ENCODE measurements at places on chromosomes 3 and 15.
A peak's percentile ranks its signal among the peaks of the same experiment; 100 is the strongest.

DNA sequence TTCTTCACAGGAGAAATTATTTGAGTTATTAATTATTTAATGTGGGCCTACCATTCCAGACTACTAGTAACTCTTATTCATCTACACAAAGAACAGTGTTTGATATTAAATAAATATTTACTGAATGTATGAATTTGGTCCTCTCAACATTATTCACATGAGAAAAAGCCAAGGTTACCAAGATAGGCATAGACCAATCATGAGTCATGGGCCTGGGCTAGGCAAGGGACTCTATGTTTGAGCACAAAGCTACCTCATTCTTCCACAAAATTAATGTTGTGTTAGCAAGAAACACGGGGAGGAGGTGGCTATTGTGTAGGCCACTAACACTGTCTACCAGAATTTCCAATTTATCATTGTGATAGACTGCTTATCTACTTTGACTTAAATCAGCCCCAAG lies 115.7 kb downstream of the SERPINI1 start:
- DNase-seq: peak; percentile 38

GRCh38 chr15:36356466-36356865 lies 223.0 kb upstream of the CDIN1 start:
- DNase-seq: peak; percentile 34

DNA sequence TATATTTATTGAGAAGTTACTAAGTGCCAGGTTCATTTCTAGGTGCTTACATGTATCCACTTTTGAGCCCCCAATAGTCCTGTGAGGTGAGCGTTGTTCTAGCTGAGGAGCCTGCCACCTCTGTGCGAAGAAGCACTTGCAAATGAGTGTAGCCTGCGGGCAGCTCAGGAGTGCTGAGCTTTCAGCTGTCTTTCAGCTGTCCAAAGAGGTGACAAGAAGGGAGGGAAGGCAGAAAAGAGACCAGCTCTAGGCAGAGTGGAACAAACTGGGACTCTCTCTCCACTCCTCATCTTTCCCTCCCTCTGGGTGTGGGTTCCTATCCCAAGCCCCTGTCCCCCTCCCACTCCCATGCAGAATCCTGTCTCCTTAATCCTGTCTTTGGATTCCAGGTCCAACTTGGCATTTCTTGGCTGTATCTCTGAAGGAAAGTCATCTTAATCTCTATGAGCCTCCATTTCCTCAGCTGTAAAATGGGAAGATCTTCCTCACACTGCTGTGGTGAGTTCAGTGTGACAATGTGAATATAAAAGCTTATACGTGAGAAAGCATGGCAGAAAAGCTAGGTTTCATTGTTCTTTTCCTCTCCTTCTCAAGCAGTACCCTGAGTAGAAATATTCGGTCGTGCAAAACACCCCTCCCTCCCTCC lies 6.7 kb upstream of the SRP14 start:
- no peak for DNase-seq

DNA sequence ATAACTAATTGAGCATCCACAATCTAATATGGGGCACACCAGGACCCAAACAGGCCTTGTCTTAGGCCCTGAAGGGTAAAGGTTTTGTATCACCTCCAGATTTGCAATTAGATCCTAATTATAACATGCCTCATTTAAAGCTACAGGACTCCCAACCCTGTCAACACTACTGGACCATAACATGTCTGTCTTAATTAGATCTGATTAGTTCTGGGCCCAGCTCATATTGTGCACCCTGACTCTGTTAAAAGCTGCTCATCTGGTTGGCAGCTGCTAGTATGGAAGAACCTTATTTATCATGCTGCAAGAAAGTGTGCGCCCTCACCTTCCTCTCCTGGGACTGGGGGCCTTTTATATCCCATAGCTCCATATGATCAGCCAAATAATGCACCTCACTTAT lies 457.8 kb downstream of the ROBO1 start:
- DNase-seq: no peak

DNA sequence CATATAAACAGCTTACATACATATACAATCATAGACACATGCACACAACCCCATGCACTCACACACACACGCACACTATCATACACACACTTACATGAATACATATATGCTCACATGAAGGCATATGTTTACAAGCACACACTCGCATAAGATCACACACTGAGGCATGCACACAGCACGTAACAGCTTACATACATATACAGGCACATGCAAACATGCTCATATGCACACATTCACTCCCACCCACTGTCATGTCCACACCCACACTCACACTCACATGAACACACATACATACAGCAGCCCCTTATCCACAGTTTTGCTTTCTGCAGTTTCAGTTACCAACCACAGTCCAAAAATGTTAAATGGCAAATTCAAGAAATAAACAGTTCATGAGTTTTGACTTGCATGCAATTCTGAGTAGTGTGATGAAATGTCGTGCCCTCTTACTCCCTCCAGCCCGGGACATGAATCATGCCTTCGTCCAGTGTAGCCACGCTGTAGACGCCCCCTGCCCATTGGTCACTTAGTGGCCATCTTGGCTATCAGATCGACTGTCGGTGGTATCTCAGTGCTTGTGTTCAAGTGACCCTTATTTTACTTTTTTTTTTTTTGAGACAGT lies 27.8 kb downstream of the MEGF11 start:
- DNase-seq: no peak

DNA sequence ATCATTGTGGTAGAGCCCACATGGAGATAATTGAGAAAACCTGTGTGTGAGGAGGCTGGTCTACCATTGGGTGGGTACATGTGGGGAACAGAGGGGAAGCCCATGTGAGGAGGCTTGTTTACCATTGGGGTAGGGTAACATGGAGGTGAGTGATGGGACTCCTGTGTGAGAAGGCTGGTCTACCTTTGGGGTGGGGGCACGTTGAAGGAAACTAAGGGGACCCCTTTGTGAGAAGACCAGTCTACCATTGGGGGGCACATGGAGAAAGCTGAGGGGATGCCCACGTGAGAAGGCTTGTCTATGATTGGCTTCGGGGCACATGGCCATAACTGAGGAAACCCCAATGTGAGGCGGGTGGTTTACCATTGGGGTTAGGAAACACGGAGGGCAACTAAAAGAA lies 158.5 kb downstream of the FBLN2 start:
- no peak for DNase-seq

DNA sequence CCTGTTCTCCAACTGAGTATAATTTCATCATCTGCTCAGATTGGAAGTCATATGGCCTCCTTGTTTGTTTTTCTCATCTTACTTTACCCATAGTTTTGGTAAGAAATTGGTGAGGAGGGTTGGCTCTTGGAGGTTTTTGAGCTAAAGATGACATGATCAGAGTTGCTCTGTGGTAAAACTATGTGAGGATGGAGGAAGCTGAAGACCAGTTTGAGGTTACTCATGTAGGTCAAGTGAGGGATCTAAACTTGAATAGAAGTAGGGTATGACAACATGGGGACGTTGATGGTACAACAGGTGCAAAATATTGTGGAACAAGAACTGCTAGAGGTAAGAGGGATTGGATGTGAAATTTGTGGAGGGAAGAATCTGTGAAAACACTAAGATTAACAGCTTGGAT lies 87.7 kb upstream of the NEO1 start:
- DNase-seq: no peak

DNA sequence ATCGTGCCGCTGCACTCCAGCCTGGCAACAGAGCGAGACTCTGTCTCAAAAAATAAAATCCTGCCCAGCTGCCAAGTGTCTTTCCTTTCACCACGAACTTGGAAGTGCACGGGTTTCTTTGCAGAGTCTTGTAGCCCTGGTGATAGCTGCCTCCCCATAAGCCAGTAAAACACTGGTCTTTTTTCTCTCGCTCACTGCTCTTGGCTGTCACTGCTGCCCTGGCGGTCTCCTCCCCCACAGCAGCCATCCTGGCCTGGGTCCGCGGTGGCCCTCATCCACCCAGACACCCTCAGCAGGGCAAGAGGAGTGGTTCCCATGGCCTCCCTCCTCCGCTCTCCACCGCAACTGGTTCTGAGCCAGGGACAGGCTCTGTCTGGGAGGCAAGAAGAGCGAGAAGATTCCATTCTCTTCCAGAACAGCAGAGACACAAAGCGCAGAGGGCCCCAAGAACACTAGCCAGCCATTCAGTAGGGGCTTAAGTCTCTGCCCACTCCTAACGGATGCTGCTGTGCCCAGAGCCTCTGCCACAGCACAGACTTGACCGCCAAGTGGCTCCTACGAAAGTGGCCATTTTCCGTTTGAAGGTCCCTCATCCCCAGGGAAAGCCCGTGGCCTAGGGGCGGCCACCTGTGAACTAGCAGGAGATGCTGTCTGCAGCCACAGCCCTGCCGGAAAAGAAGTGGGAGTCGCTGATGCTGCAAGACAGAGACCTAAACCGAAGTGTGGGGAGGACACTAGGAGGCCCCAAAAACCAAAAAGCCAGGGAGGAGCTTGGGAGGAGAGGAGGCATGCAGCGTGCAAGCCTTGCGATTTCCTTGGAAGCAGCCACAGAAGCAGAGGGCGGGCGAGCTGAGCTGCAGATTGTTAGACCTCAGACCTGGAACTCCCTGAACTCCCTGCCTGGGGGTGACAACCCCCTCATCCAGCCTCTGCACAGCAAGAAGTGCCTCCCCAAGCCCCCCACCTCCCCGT lies 44.1 kb downstream of the KLHL25 start:
- no peak for DNase-seq

DNA sequence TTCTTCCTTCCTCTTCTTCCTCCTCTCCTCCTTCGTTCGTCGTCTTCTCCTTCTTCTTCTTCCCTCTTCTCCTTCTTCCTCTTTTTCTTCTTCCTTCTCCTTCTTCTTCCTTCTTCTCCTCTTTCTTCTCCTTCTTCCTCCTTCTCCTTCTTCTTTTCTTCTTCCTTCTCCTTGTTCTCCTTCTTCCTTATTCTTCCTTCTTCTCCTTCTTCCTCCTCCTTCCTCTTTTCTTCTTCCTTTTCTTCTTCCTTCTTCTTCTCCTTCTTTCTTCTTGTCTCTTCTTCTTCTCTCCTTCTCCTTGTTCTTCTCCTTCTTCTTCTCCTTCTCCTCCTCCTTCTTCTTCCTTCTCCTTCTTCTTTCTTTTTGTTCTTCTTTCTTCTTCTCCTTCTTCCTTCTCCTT lies 35.3 kb downstream of the SPG21 start:
- no peak for DNase-seq

- no peak for DNase-seq
These were observed 1037.9 kb downstream of the EPHA3 start for GRCh38 chr3:90145094-90145860.

DNA sequence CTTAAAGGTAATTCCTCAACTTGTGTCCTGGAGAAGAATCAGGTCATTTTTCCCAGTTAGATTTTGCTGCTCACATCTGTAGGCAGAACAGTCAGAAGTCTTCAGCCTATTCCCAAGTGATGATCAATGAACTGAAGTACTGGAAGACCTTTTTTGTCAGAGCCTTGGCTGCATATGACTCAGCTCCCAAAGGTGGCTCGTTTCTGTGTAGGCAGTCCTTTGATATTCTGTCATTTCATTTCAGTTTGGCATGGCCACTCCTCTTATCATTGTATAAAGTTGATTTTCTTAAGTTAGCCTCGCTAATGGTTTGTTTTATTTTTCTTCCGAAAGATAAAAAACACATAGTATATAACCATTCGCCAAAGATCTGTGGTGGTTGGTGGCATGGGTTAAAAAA lies 90.7 kb downstream of the KLHL25 start:
- no peak for DNase-seq

DNA sequence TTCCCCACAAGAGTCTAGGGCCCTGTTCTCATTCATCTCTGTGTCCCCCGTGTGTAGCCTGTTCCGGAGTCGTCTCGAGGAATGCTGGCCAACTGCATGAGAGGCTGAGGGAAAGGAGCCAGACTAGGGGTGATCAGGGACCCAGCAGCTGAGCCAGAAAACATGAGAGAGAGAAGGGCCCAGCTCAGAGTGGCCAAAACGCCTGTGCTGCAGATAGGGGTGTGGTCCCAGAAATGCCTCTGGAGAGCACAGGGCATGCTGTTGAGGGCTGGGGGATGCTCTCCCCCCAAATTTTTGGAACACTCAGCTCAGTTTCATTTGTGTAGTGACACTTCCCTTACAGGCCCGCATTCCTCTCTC lies 14.1 kb downstream of the CYP1A2 start:
- DNase-seq: no peak

GRCh38 chr3:194540274-194540905 lies 53.6 kb upstream of the ATP13A3 start:
- DNase-seq: no peak

- peak; percentile 40 for DNase-seq
These were observed 9.2 kb downstream of the THBS1 start for GRCh38 chr15:39589815-39590644.

DNA sequence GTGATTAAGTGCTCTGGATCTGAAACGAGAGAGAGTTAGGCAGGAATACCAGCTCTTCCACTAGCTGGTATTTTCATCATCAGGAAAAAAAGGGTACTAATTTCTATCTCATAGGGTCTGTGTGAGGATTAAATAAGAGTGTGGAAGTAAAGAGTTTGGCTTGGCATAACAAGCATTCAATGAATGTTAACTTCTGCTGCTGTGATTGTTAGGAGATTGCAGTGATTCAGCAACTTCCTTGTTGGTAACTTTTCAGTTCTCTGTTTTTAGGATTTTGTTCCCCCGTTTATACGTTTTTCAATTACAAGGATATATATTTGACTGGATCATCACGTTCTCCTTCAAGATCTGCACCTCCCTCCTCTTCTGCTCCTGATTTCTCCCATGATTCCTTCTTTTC lies 65.9 kb upstream of the MYO5C start:
- no peak for DNase-seq

DNA sequence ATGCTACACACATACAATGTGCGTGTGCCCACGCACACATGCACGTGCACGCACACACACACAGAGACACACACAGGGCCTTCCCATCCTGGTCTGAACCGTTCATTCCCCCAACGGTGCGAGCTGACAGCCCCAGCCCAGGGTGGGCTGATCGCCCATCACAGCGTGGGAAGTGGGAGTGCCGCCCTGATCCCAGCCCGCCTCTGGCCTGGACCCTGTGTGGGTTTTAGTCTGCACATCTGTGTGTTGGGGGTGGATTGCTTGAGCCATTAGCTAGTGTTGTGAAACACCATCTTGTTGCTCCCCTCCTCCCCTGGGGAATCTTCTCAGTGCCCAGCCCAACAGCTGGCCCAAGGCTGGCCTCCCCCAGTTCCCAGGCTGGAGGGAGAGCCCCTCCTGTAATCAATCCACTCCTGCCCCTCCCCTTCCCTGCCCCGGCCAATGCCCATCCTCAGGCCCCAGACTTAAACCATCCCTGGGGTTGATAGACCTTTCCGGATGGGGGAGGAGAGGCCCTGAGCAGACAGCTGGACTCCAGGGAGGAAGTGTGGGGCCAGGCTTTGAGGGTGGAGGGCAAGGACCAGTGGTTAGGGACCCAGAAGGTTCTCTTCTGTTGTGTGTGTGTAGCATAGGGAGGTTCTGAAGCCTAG lies 8.3 kb downstream of the SEMA3G start:
- DNase-seq: no peak

DNA sequence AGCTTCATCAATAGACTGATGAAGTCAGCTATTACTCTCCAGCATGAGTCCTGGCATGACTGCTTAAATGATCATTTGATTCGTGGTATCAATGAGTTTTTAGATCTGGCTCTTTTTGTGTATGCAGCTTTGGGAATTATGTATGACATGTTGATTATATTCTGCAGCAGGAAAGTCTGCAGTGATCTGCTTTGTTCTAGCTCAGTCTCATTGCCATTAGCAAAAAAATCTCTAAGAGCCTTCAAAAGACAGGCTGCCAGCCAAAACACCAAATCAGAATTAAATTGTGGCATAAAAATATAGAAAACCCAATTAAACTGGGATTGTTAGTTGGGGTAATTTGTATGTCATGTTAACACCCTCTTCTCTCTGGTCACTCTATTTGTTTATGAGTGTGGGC lies 1021.0 kb upstream of the SEMA6D start:
- DNase-seq: no peak

GRCh38 chr3:71026634-71027578 lies 556.6 kb downstream of the FOXP1 start:
- peak; percentile 48 for DNase-seq

All from fibroblast of skin of back (primary cell).